Amygdala (tissue), 56 donors: ENCODE measurements at places on chromosomes 5 and 9.

- DNase-seq: no peak
Measured at GRCh38 chr9:93083592-93084470, 12.2 kb upstream of the CARD19 start.

GRCh38 chr5:65832603-65833228, 93.7 kb upstream of the ERBIN start:
- DNase-seq: no peak

DNA sequence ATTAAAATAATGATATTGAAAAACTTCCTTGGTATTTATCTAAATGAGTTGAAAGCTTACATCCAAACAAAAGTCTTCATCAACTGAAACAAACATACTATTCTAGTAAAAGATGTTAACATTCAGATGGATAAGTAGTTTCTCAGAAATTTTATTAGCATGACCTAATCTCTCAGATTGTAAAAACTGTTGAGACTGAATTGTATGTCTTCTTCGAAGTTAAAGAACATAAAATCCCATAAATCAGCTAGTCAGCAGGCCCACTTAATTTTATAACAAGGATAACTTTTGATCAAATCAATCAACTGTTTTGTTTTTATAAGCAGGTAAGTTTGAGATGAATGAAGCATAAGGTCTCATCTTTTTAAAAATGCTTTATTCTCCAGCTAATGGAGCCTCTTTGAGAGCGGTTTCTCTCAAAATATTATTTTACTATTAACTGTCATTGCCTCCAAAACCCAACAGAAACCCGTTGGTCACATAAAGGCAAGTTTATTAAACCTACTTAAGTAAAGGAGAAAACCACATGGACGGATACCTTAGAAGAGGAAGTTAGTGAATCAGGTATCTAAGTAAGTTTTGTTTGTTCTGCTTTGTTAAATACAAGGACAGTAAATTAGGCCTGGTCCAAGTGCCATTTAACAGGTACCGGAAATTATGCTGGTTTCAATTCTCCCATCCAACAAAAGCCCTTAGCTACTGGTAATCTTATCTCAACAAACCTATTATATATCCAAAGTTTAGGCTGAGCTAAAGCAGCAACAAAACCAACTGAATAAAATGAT, 457.0 kb downstream of the PDE4D start:
- DNase-seq: no peak

DNA sequence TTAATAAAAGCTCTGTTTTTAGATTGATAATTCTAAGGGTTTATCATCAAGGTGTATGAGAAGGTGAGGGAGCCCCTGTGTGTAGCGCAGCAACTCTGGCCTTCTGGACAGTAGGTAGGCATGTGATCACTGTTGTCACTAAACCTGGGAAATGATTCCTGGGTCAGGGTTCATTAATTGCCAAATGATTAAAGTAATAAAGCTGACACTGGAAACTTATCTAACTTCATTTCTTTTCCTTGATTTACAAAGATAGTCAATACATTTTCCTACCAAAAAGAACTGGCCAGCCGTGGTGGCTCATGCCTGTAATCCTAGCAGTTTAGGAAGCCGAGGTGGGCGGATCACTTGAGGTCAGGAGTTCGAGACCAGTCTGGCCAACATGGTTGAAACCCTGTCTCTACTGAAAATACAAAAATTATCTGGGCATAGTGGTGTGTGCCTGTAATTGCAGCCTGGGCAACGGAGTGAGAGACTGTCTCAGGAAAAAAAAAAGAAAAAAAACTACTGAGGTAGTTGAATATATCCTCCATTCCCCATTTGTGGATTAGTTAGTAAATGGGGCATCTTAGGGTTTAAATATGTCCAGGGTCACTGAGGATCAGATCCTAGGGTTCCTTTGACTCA, 2.4 kb downstream of the EHMT1 start:
- DNase-seq: no peak

- no peak for DNase-seq
Measured at GRCh38 chr9:97770808-97771372, 73.8 kb upstream of the XPA start.

- no peak for DNase-seq
Measured at GRCh38 chr9:104905153-104905901, 22.6 kb downstream of the ABCA1 start.

- DNase-seq: no peak
Measured at GRCh38 chr9:100498592-100498991, 25.6 kb downstream of the TMEFF1 start.

DNA sequence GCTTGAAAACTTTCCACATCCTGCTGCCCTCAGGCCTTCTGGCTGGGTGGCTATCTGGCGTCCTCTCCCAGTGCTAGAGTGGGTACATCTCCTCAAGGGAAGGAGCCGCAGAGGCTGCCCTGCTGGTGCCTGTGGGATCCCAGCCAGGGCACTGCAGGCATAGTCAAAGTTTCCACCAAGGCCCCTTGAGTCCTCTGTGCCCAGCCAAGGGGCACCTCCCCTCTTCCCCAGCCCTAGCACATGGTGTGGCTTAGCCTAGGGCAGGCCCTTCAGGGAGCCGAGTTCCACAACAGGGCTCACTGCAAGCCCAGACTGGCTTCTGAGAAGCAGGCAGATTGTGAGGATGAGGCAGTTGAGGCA, 103.2 kb downstream of the RGS3 start:
- no peak for DNase-seq

- no peak for DNase-seq
Measured at GRCh38 chr9:16612627-16613026, 257.8 kb downstream of the BNC2 start.

GRCh38 chr5:21818370-21818720, 1034.8 kb downstream of the CDH12 start:
- DNase-seq: no peak

DNA sequence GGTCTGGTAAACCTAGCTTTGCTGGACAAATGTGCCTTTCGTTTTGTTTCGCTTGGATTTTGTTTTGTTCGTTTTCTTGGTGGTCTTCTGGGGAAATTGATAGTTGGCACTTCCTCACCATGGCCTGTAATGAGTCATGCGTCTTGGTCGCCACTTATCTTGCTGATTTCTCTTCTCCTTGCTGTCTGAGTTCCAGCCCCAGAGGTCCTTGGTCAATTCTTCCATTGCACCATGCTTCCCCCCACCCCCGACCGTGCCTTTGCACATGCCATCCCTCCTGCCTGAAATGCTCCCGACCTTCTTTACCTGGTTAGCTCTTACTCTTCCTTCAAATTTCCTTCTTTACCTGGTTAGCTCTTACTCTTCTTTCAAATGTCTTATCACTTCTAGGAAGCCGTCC, 168.7 kb upstream of the MSX2 start:
- no peak for DNase-seq
